ENCODE measurements at places on chromosomes 6 and 20.

GRCh38 chr6:125789576-125790357, 993 bp upstream of the NCOA7 start:
- no peak for DNase-seq

DNA sequence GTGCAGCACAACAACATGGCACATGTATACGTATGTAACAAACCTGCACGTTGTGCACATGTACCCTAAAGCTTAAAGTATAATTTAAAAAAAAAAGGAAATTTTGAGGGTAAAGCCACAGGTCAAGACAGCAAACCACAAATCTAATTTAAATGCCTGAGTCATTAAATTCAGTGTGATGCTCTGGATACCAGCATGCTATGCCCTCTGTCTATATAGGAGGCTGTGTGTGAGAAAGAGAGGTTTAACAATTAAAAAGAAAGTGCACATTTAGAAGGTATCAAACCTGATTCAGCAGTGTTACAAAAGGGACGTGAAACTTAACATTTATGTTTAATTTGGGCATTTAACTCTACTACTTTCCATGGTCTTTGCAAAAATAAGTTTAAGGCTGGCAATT, 276.3 kb downstream of the ADGRB3 start:
- DNase-seq, result no peak

DNA sequence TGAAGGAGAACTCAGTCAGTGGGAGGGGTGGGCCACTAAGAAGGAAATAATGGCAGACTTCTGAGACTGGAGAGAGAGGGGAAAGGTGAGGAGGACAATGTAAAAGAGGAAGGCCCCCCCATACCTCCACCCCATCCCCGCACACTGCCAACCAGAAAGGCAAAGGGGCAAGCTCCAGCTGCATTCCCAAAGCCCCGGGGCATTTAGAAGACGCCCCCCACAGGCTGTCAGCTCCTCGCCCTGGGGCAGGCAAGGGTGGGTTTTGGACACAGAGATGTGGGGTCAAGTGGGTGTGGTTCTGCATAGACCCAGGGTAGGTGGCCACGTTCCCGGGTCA, 20.8 kb upstream of the SLC22A7 start:
- no peak for DNase-seq

DNA sequence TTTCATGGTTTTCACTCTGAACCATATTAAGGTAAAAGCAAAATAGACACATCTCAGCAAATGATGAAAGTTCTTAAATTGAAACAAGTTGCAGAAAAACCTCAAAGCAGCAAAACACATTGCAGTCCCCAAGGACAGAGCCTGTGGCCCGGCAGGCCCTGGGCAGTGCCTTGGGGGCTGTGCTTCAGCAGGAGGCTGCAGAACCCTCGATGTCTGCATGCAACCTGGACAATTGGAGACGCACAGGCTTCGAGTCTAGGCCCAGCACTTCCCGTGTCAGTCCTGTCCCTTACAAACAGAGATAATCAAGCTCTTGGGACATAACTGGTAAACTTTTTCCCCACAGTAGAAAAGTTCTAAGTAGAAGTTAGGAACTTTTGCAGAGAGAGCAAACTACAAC, 9.2 kb downstream of the PYGB start:
- no peak for DNase-seq

- DNase-seq, result no peak
Observed at GRCh38 chr6:72522735-72523141, 99.1 kb upstream of the KCNQ5 start.

GRCh38 chr6:36596356-36596755, 2.2 kb downstream of the SRSF3 start:
- DNase-seq, result no peak

DNA sequence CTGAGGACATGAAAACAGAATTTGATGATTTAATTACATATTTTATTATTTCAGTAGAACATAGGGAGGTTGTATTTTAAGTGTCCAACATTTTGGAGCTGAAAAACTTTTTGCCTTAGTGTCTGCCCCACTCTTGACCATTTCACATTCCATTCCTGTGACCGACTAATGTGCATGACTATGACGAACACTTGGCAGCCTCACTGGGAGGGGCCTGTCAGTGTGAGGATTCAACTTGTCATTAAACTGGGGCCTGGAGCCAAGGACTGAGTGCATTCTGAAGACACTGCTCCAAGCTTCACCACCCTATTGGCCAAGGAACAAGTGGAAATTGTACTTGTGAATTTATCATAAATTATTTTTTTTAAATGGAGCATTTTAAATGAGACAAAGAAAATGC, 661.3 kb downstream of the BCKDHB start:
- no peak for DNase-seq

- DNase-seq, result no peak
Observed at GRCh38 chr20:32158943-32159660, 48.4 kb downstream of the PLAGL2 start.

- DNase-seq, result no peak
Observed at GRCh38 chr6:23659125-23659524, 466.9 kb upstream of the NRSN1 start.
